ENCODE measurements at places on chromosomes 12 and 14.
A peak's percentile ranks its signal among the peaks of the same experiment; 100 is the strongest.

GRCh38 chr14:82667501-82667900 is 1133.8 kb upstream of the SEL1L start:
- DNase-seq: no peak

DNA sequence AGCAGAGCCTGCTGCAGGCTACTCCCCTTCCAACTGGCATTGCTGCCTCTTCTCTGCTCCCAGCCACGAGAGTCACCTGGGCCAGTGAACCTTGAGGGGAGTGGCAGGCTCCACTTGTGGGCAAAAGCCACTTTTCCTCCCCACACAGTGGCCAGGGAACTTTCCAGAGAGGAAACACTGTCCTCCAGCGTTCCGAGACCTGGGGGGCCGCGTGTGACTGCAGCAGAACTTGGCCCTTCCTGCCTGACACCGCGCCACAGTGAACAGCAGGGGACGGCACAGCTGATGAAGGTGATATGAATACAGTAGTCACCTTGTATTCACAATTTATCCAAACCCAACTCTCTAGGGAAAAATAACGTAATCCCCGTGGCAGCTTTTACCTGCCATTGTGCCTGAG is 114.9 kb downstream of the PIWIL1 start:
- DNase-seq: no peak

GRCh38 chr14:54535646-54536045 is 25.9 kb downstream of the CGRRF1 start:
- no peak for DNase-seq

DNA sequence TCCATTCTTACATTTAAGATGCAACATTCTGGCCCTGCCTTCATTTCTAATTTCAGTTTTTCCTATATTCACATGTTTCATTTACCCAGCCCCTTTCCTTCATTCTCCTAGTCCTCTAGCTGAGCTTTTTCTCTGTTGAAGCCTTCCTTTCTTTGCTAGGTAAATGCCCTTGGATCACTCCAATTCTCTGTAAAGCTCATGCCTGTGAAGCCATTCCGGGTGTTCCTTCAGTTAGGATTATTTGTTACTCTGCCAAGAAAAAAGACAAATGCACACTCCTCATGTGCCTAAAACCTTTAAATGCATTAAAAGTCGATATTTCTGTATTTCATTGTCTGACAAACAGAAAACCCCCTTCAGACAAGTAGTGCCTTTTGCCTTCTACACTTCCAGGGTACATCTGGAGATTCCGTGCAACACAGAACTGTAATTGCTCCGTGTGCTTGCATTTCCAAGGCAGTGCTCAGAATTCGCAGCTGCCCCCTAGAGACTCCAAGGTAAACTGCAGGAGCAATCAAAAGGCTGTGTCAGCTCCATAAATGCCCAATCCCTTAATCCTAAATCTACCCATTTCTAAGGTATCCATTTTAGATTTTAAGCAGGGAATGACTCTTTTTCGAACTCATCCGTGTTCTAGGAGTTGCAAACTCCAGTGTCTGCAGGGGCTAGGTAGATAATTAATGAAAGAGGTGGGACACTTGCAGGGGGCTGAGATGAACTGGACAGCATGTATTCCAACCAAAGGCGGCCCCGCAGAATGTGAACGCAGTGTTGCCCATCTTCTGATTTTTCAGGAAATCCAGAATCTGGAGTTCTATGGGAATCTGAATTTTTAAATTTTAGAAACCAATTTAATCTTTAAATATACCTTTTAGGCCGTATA is 320.2 kb downstream of the GRIN2B start:
- peak; percentile 60 for DNase-seq

DNA sequence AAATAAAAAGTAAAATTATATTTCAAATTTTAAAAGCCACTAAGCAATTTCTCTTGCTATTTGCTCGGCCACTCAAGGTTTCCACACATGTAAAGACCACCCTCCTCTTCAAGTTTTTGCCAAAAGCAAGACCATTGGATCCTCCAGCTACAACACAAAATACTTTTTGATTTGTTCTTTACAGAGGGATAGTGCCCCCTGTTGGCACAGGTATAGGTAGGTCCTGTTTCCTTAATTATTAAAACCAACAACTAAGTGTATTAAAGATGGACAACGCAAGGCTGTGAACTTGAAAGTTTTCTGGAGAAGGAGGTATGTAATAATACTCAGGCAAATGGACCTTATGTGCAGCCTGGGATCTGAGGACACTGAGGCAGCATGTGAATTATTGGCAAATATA is 23.8 kb downstream of the ATP6V1D start:
- no peak for DNase-seq

GRCh38 chr12:119178544-119179334 is at the start of gene HSPB8:
TSS of gene HSPB8 (plus strand) at chr12:119178931. CDS start at chr12:119179313, 382 bp downstream.
- peak; percentile 56 for DNase-seq

GRCh38 chr14:73942180-73942579 is 7.7 kb downstream of the FAM161B start:
- no peak for DNase-seq

- no peak for DNase-seq
Measured at GRCh38 chr12:66217342-66217917, 28.4 kb downstream of the IRAK3 start.
